AML-193 (cell line): ENCODE measurements at places on chromosomes 6 and 20.

- peak; percentile 86 for DNase-seq
These were observed 117.8 kb upstream of the SUPT3H start for GRCh38 chr6:45495429-45496084.

DNA sequence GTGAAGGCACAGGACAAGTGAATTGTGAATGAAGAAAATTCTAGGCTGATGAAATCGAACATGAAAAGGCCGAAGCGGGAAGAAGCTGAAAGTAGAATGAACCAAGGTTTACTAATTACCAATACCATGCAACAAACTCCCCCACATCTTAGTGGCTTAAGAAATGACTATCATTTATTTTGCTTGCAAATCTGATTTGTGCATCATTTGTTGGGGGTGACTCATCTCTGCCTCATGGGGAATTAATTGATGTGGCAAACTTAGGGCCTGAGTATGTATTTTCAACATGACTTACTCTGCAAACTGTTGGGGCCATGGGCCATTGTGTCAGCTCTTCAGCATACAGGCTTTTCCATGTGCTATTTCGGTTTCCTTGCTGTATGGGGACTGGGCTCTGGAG lies 26.8 kb downstream of the PPP1R14C start:
- DNase-seq, result no peak

DNA sequence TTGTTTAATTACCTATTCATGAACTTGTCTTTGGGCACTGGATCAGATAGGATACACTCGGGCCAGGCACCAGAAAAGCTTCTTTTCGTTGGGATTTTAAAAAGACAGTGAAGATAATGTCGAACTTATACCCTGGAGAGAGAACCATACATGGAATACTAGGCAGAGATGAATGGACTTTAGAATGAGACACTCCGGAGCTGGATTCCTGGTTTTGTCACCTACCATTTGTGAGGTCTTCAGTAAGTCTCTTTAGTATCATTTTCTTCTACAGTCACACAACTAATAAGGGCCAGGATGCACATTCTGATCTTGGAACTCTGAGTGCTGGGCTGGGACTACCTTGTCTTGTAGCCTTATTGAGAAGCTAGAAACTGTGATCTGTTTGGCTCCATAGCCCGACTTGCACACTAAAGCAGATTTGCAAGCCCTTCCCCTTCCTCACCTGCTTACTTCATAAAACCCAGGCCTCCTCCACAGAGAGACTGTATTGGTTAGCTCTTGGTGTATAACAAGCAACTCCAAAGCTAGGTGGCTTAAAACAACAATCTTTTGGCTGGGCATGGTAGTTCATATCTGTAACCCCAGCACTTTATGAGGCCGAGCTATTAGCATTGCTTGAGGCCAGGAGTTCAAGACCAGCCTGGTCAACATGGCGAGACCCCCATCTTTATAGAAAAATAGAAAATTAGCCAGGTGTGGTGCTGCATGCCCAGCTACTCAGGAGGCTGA lies 7.4 kb upstream of the IFT52 start:
- no peak for DNase-seq

- no peak for DNase-seq
These were observed 209.4 kb upstream of the JAG1 start for GRCh38 chr20:10883166-10883565.

DNA sequence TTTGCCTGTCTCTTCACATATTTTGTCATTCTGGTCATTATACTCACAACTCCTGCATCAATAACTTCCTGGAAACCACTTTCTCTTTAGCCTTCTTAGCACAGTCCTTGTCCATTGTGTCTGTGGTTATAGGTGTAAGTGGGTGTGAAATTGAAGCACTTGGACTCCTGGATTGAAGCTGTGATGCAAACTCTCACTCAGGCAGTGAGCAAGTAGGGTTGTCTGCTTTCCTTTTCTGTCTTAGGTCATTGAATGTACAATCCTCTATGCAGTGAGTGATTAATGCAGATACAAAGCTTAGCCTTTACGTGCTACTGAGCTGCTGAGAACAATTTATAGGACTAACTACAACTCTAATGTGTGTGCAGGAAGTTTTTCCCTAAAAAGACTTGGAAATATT lies 54.8 kb downstream of the ADGRB3 start:
- no peak for DNase-seq

- DNase-seq, result no peak
These were observed 11.5 kb upstream of the ALDH8A1 start for GRCh38 chr6:134961366-134961765.

- DNase-seq, result no peak
These were observed 21.6 kb upstream of the GFOD1 start for GRCh38 chr6:13508711-13509705.

- DNase-seq, result no peak
These were observed 125.9 kb downstream of the KIF6 start for GRCh38 chr6:39599341-39599740.

DNA sequence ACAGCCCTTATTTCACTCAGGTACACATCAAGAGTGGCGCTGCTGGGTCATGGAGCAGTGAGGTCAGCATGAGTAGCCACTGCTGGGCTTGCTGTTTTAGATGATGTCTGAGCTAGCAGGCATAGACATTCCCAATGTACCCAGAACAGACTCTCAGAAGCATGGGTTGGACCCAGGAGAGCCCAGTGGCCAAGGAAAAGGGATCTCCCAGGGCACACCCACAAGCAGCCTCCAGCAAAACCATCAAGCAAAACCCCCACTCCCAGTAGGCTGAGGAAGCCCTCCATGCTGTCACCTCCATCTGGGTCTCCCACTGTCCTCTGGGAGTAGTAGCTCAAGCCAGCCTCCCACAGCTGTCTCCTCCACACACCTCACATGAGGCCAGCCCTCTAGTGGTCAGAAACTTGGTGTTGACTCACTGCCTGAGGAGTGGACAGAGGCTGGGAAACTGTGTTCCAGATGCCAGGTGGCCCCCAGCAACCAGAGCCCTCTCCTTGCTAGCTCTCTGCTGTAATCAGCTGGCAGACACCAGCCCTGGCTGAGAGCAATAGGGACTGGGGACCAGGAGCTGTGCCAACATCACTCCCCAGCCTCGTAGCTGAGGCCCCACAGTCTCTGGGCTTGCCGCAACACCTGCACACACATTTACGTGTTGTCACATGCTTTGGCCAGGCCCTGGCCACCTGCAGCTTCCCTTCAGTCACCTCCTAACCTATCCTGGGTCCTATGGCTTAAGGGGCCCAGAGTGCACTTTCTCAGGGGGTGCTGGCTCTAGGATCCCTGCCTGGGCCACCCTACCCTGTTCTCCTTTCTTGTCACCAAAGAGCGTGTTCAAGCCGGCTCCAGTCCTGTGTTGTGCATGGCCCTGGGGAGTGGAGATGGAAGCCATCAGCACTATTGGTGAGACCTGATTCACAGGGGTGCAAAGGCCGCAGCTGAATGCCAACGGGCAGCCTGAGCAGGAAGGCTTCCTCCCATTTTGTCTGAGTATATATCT lies 1.9 kb upstream of the AP5S1 start:
- DNase-seq, result peak; percentile 52

DNA sequence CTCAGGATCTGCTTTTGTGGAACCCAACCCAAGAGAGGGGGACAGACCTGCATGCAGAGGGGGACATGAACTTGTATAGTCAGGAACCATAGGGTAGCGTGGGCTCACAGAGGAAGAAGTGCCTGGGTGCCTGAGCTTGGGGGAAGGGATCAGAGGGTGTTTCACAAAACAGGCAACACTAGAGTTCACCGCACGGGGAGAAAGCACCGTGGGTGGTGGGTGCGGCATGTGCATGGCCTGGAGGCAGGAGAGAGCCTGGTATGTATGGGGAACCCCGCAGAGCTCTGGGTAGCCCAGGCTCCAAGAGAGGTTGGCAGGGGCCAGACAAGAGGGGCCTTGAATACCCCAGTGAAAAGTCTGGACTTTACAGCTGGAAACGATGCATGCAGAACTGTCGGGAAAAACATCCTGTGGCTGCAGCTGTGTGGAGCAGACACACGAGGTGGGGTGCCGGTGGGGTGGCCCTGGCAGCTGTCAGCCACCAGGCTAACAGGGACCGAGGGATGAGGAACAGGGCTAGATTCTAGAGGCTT lies 6.7 kb upstream of the EMILIN3 start:
- no peak for DNase-seq

DNA sequence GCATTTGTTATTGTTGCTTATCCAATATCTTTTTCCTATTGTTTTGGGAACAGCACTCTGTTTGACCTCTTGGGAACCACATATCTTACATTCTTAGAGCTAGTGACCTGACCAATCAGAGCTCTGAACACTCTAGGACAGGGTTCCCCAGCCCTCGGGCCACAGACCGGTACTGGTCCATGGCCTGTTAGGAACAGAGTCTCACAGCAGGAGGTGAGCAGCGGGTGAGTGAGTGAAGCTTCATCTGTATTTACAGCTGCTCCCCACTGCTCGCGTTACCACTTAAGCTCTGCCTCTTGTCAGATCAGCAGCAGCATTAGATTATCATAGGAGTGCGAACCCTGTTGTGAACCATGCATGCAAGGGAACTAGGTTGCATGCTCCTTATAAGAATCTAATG lies 226.0 kb upstream of the TSHZ2 start:
- DNase-seq, result no peak

GRCh38 chr6:51302431-51302830 lies 483.8 kb downstream of the TFAP2B start:
- DNase-seq, result peak; percentile 15

- no peak for DNase-seq
These were observed 242.4 kb downstream of the OGFRL1 start for GRCh38 chr6:71531006-71531405.

- no peak for DNase-seq
These were observed 35.8 kb downstream of the PHIP start for GRCh38 chr6:79042088-79042798.

DNA sequence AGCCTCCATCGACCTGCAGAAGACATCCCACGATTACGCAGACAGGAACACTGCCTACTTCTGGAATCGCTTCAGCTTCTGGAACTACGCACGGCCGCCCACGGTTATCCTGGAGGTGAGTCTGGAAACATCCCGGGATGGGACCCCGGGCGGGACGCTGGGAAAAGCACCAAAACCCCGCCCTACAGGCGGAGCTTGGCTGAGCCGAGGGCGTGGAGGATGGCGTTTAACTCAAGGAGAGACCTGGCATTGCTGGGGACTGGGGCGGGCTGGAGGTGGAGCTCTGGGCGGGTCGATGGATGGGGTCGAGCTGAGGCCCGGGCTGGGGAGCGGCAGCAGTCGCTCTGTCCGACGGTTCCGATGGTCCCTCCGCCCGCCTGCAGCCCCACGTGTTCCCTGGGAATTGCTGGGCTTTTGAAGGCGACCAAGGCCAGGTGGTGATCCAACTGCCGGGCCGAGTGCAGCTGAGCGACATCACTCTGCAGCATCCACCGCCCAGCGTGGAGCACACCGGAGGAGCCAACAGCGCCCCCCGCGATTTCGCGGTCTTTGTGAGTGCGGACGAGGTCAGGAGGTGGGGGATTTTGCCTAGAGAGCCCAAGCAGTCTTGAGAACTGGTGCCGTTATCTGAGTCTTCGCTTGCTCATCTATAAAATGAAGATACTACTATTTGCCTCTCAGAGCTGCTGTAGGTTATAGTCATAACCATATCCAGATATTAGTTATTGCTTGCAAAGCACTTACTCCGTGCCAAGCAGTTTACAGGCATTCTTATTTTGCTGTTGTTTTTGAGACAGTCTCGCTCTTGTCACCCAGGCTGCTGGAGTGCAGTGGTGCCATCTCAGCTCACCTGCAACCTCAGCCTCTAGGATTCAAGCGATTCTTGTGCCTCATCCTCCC lies 3.8 kb downstream of the SPAG4 start:
- DNase-seq, result peak; percentile 52

DNA sequence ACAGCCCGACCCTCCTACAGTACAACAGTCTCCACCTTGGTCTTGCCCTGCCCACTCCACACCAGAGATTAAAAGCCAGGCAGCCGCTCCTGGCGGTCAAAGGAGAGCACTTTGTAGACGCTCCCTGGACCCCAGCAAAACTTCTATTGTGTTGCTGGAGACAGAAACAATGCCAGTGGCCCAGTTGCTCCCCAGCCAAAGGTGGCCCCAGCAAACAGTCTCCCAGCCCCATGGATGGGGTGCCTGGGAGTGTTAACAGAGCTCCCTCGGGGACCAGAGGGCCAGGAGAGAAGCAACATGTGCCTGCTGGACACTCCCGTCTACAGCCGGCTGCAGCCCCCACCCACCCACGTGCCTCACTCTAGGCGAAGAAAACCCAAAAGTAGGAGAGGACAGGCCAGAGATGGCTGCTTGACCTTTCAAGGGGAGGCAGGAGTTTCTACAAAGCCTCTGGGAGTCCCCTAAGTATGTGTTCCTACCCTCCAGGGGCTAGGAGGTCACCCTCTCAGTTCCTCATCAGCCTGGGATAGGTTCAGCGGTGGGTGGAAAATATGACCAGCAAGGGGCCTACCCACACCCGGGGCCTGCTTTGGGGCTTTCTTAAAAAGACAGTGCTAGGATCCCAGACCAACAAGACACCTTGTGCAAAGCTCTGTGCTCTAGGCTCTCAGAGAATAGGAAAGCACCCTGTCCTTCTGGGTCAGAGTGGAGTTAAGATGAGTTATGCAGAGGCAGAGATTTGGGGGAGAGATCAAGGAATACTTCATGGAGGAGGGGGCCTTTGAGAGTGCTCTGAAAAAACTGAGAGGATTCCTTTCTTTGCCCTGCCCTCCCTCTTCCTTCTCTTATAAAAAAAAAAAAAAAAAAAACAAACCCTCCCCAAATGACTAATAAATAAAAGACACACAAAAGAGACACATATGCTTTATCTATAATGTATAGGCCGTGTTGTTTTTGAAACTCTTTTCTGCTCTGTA lies 19.0 kb upstream of the PREX1 start:
- no peak for DNase-seq

GRCh38 chr6:17847203-17847760 lies 140.2 kb downstream of the KIF13A start:
- DNase-seq, result no peak

DNA sequence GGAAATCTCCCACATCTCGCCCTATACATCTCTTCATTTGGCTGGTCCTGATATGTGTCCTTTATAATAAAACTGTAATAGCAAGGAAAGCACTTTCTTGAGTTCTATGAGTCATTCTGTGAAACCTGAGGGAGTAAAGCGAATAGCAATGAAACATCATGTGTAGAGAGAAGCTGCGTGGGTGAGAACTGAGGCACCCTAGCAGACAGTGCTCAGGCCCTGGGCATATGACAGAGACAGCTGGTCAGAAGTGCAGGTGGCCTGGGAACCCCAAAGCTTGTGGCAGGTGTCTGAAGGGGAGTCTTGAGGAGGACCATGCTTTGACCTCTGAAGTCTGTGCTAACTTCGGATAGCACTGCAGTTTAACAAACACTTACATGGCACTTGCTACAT lies 1.3 kb upstream of the BLOC1S5 start:
- DNase-seq, result no peak

DNA sequence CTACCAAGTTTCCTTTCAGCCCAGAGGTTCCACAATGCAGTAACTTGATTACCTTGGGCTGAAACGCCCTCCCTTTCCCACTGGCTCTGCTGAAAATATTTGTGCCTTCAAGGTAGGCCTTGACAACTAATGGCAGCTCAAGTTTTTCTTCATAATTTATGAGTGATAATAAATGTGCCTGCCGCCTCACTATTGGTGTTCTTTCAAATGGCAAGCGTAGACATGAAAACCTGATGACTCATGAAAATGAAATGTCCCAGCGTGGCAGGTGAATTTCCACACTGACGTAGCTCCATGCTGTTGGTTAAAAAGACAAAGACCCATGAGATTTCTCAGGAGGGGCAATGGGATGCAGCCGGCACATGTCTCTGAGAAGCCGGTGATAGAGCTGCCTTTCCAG lies 107.2 kb upstream of the GGTLC1 start:
- no peak for DNase-seq

- peak; percentile 65 for DNase-seq
These were observed 69.8 kb upstream of the FAM184A start for GRCh38 chr6:119148098-119148824.

GRCh38 chr20:42688576-42688975 lies 501.1 kb downstream of the PTPRT start:
- no peak for DNase-seq
